ENCODE measurements at places on chromosomes 1 and 21.

- no peak overlapping the region for H3K4me3 ChIP-seq
- peaks cover 9% of the 10 kb centered on the region for H3K4me1 ChIP-seq
- DNase-seq = peak; percentile 23
- H3K27me3 ChIP-seq = no peaks in the 10 kb centered on the region
- no peaks in the 10 kb centered on the region for H3K36me3 ChIP-seq
These were observed 48.7 kb downstream of the IRF2BP2 start for GRCh38 chr1:234561319-234561718.

DNA sequence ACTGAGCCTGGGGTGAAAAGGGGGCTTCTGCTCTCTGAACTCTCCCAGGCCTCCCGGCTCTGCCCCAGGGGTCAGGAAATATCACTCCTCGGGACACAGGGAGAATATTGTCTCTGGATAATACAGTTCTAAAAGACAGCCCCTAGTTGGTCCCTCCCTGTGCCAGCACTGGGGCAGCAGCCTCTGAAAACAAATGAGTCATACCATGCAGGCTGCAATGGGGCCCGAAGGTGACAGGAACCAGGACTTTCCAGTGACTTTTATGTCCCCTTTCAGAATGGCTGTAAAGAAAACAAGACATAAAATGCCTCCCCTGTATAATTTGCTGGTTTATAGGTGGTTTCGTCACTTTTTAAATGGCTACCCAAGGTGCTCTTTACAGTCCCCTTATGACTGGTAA is 360.0 kb downstream of the NPHP4 start:
- no peaks in the 10 kb centered on the region for H3K36me3 ChIP-seq
- H3K4me3 ChIP-seq = no peak overlapping the region
- H3K27ac ChIP-seq = no peak overlapping the region
- H3K27me3 ChIP-seq = peaks cover 6% of the 10 kb centered on the region
- no peaks in the 10 kb centered on the region for H3K4me1 ChIP-seq

DNA sequence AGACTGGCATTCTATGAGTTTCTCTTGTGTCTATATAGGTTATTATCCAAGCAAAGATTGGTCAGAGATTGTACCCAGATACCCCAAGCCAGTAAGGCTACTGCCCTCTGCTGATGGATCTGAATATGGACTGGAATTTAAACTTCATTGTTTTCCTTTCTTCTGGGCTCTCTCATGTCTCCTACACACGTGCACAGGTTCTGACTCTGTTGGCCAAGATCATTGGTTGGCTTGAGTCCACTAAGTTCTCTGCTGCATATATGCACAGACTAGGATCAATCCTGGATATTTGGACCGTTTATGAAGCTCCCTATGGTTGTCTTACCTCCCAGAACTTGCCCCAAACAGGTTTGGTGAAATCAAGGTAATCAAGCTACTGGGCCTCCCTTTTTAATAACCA is 69.7 kb downstream of the CC2D1B start:
- no peak overlapping the region for H3K4me3 ChIP-seq
- no peaks in the 10 kb centered on the region for H3K36me3 ChIP-seq
- H3K27me3 ChIP-seq = no peaks in the 10 kb centered on the region
- no peak for DNase-seq
- H3K4me1 ChIP-seq = no peaks in the 10 kb centered on the region

DNA sequence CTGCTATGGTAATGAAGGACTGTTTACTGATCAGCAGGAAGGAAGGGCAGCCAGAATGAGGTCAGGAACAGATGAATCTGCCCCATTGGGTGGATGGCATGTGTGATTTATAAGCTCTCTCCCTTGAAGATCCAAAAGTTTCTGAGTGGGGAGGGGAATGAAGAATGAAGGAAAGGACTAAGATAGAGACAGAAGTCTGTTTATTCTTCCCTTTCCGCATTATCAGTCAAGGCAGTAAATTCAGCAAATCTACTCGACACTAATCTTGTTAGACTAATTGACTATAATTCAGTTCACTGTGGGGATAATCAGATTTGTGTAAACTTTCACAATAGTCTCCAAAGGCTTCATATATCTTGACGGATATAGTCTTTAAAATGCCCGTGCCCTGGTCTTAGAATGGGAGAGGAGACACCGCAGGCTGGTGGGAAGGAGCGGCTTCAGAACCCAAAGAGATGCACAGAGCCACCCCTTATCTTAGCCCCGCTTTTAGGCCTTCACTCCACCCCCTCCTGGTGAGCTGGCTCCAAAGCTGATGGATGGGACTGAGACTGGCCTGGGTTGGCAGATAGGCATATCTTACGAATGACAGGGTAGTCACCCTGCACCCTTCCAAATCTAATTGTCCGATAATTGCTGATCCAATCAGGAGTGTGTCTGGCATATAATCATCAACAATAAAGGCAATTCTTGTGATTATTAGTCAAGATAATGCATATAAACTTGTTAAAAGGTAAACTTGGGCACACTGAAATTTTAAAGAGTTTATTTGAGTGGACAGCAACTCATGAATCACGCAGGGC is 76.0 kb upstream of the PPM1J start:
- H3K27ac ChIP-seq = no peak overlapping the region
- no peaks in the 10 kb centered on the region for H3K27me3 ChIP-seq
- H3K4me3 ChIP-seq = no peak overlapping the region
- H3K36me3 ChIP-seq = no peaks in the 10 kb centered on the region

GRCh38 chr1:67939186-67939743 is 106.0 kb upstream of the GNG12 start:
- H3K27me3 ChIP-seq = no peaks in the 10 kb centered on the region
- no peak for DNase-seq
- no peaks in the 10 kb centered on the region for H3K4me1 ChIP-seq
- H3K36me3 ChIP-seq = no peaks in the 10 kb centered on the region

DNA sequence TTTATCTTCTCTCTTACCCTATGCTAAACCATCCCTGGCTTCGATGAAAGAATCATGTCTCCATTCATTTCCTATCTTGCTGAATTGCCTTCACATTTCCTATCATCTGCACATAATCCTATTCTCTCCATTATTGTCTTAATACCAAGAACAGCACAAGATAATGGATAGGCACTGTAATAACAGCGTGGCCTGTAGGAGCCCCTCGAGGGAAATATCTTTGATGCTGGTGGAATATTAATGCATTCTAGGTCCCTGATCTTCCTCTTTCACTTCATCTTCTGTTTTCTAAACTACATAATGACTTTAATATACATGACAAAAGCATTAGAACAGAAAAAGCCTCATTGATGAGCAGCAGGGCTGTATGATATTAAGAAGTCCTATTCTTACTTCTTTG is 720.6 kb downstream of the RWDD3 start:
- peaks cover 2% of the 10 kb centered on the region for H3K4me1 ChIP-seq
- H3K36me3 ChIP-seq = no peaks in the 10 kb centered on the region
- H3K27ac ChIP-seq = no peak overlapping the region
- H3K27me3 ChIP-seq = no peaks in the 10 kb centered on the region

DNA sequence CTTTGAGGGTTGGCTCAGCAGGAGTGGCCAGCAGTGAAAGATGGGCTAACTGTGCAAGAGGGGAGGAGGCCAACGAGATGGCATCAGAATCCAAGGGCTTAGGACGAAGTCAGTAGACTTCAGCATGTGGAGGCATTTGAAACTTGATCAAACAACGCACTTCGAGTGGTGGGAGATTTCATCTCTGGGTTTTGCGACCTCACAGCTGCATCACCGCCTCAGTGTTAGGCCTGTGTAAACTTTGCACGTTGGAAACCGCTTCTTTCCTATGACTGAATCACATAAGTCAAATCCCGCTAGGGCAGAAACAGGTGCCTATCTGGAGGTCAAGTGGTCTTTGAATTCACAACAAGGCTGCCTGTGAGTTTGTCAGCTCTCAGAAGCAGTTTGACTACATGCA is 17.8 kb downstream of the TFF3 start:
- H3K27ac ChIP-seq = no peak overlapping the region
- no peak for DNase-seq
- H3K4me1 ChIP-seq = no peaks in the 10 kb centered on the region
- H3K27me3 ChIP-seq = no peaks in the 10 kb centered on the region

DNA sequence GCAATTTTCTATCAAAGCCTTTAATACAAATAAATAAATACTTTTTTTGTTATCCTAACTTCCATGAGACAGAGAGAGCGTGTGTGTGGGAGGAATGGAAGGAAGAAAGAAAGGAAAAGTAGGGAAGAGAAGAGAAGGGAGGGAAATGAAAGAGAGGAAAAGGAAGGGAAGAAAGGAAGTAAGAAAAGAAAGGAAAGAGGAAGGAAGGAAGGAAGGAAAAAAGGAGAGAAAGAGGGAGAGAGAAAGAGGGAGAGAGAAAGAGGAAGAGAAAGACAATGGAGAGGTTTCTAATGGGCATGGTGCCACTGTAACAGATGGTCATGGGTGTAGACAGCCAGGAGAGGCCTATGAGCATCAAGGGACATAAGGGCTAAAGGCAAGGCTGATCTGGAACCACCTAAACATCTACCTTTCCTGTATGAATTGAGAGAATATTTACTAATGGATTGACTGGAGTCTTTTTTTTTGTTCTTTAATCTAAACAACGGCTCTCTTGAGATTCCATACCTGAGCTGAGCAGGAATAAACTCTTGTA is 234.9 kb downstream of the PTPRC start:
- no peaks in the 10 kb centered on the region for H3K27me3 ChIP-seq
- DNase-seq = no peak
- H3K4me3 ChIP-seq = no peak overlapping the region

DNA sequence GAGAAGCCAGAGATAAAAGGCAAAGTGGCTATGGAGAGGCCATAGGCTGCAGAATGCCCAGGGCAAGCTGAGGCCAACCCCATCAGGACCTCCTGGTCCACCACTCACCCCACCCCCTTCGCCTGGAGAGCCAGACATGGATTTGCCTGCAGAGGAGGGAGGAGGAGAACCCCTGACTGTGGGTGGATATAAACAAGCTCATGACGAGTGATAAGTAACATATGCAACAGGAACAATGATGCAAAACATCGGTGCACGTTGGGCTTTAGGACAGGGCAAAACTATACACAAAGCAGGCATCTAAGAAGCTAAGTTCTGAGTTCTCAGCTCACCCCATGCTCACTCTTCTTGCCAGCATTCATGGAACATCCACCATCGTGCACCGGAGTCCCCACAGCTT is 150.3 kb downstream of the ETS2 start:
- no peaks in the 10 kb centered on the region for H3K27me3 ChIP-seq
- no peak overlapping the region for H3K27ac ChIP-seq
- DNase-seq = no peak
- H3K4me1 ChIP-seq = peaks cover 24% of the 10 kb centered on the region
- H3K4me3 ChIP-seq = no peak overlapping the region
- H3K36me3 ChIP-seq = no peaks in the 10 kb centered on the region
